Non-pigmented ciliary epithelial cell (primary cell): ENCODE measurements at places on chromosomes 13 and 19.

- no peak for DNase-seq
Observed at GRCh38 chr13:67651908-67652465, 421.9 kb upstream of the PCDH9 start.

DNA sequence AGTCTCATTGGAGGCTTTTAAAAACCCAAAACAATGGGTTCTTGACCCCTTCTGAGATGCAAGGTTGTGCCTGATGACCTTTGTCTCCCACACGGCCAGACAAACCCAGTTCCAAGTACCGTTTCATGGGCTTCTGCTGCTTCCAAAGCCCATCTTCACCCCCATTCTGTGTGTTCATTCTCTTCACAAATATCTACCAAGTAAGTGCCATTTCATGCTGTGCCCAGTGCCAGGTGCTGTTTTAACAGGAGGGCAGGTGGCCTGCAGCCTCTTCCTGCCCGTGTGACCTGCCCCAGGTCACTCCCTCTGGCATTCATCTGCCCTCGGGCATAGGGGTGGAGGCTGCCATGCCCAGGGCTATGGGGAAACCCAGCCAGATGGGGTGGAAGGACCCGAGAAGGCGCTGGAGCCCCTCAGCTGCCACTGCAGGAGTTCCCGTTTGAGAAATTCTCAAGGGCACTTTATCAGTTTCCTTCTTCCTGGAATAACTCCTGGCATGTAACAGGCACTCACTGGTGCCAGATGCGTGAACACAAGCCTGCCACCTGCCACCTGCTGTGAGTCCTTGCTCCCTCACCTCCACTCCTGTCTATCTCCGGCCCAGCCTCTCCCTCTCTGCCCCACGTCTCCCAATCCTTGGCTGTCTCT is 12.5 kb downstream of the CAPN12 start:
- no peak for DNase-seq

GRCh38 chr13:40671956-40672764 is 5.7 kb upstream of the FOXO1 start:
- peak; percentile 60 for DNase-seq

DNA sequence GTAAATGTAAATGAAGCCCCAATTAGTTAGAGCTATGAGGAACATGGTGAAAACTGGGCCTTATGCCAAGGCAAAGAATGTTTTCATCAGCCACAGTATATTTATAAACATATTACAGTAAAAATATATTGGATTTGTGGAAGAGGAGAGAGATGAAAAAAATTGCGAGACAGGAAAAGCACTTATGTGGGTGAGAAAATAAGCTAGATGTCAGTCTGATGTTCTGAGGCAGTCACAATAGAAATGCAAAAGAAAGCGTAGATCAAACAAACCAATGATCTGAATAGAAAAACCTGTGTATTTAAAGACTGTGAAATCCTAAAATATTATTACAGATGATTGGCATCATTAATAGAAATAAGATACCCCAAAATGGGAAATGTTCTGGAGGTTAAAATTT is 1332.5 kb downstream of the SLITRK5 start:
- DNase-seq, result no peak

DNA sequence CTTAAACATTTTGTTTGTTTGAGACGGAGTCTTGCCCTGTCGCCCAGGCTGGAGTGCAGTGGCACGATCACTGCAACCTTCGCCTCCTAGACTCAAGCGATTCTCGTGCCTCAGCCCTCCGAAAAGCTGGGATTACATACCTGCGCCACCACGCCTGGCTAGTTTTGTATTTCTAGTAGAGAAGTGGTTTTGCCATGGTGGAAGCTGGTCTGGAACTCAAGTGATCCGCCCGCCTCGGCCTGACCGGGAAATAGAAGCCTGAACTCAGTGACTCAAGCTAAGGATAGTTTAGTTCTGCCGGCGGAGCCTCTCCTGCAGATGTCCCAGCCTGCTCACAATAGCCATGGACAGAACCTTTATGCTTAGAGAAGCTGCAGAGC is 53.0 kb upstream of the ZNF254 start:
- DNase-seq, result peak; percentile 35

DNA sequence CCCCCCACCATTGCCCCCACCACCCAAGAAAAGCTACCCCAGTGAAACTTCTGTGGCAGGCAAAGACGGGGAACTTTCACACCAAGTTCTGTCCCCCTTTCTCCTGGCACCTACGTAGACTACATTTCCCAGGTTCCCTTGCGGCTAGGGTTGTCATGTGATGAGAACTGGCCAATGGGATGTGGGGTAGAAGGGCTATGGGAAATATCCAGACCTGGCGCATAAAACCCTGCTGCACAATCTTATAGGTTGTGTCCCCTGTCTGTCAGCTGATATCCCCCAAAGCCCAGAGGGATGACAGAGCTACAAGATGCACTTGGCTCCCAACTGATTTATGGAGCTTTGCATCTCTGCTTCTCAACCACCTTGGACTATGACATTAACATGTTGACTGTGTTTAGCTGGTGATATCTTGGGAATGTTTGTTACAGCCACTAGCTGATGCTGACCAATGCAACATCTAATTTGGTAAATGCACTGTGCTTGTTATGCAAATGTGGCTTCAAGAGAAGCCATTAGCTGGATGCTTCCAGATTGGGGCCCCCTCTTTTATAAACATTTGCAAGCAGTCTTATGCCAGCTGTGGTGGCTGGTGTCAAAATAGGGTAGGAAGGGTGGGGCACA is 6.1 kb downstream of the SH2D3A start:
- DNase-seq, result no peak

DNA sequence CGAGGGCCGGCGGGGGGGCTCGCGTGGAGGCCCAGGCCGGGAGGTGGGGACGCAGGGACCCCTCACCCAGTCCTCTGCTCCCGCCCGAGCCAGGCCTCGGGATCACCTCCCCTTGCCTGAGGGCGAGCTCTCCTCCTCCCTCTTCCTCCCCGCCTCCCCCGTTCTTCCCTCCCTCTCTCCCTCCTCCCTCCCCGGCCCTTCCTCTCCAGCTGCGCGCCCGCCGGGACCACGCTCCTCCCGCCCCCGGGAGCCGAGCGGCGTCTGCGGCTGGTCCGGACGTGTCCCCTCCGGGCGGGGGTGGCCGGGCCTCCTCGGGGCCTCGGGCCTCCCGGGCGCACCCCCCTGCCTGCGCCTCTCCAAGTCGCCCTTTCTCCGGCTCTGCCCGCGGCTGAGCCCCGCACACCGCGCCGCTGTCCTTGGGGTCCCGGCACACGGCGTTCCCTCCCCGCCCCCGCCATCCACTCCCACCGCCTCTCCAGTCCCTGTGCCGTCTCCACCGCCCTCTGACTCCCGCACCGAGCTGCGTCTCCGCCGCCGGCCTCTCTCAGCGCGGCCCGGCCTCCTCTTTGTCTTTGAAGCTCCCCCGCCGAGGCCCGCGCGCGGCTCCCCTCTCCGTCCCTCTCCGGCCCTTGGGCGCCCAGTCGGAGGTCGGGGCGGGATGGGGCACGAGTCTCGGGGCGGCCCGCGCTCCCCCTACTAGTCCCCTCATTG is 5.7 kb downstream of the SOX1 start:
- DNase-seq, result no peak

- DNase-seq, result no peak
Observed at GRCh38 chr13:59641817-59642216, 521.9 kb downstream of the DIAPH3 start.

DNA sequence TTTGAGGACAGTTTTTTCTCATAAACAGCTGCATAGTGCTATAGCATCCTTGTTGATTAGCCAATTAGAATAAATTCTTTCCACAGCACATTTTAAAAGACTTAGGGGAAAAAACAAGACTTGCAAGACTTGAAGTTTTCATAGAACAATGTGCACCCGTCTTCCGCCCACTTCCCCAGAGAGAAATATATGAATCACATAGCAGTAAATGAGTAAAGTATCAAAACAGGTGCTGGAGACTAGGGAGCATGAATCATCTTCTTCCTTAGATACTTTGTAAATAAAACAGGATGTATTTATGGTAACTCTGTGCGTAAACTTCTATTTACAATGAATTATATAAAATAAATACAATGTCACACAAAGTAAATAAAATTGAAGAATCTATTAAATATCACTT is 75.1 kb downstream of the COL4A2 start:
- DNase-seq, result peak; percentile 85

GRCh38 chr19:17391371-17392151 is 2.4 kb downstream of the CCDC194 start:
- no peak for DNase-seq

GRCh38 chr13:106355866-106356265 is 179.6 kb downstream of the EFNB2 start:
- DNase-seq, result no peak

- no peak for DNase-seq
Observed at GRCh38 chr19:58562122-58563033, 4.0 kb upstream of the UBE2M start.

GRCh38 chr19:13090511-13091231 is 12.0 kb downstream of the LYL1 start:
- no peak for DNase-seq

- no peak for DNase-seq
Observed at GRCh38 chr13:104975272-104975671, 1560.2 kb downstream of the EFNB2 start.

DNA sequence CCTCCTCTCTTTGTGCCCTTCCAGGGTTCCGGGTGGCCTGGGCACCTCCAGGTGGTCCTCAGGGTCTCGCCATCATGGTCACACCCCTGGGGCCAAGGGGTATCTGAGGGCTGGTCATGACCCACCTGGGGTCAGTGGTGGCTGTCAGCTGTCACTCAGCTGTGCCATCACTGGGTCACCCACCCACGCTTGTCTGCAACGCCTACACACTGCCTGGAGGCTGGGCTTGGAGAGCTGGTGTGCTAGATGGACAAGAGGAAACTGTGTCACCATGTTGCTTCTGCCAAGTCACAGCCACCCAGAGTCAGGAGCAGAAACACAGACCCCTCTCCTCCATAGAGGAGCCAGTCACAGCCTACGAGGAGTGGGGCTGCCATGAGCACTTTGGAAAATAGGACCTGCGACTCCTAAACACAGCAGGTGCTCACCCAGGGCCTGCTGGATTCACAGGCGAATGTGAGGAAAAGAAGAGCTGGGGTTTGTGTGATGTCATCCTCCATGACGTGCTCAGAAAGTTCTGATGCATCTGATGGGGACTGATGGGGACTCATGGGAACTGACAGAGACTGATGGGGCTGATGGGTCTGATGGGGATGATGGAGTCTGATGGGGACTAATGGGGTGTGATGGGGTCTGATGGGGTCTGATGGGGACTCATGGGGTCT is 10.7 kb upstream of the GRTP1 start:
- no peak for DNase-seq

DNA sequence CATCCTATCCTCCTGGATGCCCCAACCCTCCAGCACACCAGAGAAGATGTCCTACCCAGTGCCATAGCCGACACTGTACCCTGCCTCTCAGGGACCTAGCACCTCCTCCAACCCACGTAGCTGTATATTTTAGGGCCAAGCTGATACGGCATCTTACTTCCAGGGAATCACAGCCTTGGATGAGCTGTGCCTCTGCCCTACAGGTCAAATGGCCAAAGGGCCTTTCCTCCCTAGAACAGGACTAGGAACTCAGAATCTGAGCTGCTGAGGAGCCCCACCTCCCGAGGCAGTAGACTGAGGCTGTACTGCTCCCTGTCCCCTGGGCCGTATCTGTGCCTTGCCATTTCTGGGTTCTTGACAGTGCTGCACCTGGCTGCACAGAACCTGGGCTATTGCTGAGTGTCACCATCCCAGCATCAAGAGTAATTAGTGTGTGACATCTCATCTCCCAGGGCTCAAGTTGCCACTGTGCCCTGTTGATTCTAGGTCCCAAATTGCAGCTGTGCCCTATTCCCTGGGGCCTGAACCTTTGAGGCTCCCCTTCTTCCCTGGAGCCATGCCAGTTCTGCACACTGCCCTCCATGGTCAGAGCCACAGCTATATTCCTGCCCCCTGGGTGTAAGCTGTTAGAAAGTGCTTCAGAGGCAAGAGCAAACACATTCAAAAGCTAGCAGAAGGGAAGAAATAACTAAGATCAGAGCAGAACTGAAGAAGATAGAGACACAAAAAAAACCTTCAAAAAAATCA is 41.0 kb downstream of the VWA8 start:
- no peak for DNase-seq

DNA sequence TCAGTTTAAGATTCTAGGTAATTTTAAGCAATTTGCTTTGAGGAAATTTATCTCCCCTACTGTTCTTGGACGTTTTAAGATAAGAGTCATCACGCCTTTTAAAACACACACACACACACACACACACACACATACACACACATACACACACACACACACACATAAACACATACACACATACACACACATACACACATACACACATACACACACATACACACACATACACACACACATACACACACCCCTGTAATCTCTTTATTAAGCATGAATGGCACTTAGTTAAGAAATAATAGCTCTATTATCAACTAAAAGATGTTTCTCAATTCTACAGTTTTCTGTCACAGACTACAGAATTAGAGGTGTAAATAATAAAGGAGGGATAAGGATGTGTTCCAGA is 49.2 kb downstream of the EFNB2 start:
- no peak for DNase-seq

GRCh38 chr19:38035515-38036495 is 128.8 kb downstream of the SIPA1L3 start:
- DNase-seq, result no peak

DNA sequence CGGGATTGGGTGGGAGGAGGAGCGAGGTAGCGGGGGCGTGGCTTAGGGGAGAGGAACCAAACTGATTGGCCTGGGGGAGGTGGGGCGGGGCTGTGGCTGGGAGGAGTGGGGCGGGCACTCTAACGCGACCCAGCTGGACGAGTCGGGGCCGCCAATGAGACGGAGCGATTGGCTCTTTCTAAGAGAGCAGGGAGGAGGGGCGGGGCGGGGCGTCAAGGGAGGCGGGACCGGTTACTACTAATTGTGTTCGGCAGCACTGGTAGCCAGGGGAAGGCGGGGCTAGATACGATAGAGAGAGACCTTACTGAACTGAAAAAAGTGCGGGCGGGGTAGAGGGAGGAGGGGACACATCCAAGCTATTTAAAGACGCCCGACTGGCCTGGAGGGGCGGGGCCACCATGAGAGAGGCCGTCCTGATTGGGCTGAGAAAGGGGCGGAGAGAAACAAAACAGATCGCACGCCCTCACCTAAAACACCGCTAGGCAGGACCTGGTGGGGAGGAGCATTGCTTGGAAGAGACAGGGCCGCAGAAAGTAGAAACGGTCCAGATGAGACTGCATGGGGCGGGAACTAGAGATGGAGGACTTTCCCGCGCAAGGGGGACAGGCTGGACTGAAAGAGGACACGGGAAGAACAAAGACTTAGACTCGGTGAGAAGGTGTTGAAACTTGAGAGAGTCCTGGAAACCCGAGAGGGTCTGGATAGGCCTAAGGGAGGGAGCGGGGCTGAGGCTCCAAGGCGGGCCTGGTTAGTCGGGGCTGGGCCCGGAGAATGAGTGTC is at the start of gene KCNC3:
Gene KCNC3, minus strand, starts transcription at position 232 of the 780 bp plus-strand sequence. CDS start 295 bp downstream, outside the sequence.
- DNase-seq, result peak; percentile 90
